ENCODE measurements at places on chromosomes 11 and 22. TPM values are rescaled to one million over a fixed set of nuclear protein-coding genes. Genes with fewer than 3 reads are reported as not detected.

Gene FBXO7
- 67.4 TPM for total RNA-seq

Gene UPK3A
- not detected for total RNA-seq

Gene BAD
- 56.2 TPM for total RNA-seq

Gene PDGFD
- total RNA-seq, result 37.4 TPM

Gene OR2AT4
- not detected for total RNA-seq

Gene PTGDR2
- total RNA-seq, result not detected

Gene WNT11
- not detected for total RNA-seq

Gene NCAM1
- total RNA-seq, result 23.6 TPM

Gene FGF19
- total RNA-seq, result not detected

Gene MIAT
- 0.72 TPM for total RNA-seq

Gene TRIM51
- total RNA-seq, result not detected

Gene SEZ6L
- under 0.01 TPM for total RNA-seq

Gene SLN
- total RNA-seq, result not detected

Gene SCO2
- total RNA-seq, result 0.49 TPM

Gene LAYN
- total RNA-seq, result 34.2 TPM

Gene SCGB2A2
- not detected for total RNA-seq

Gene ELFN2
- 0.33 TPM for total RNA-seq

Gene DAGLA
- 4.2 TPM for total RNA-seq

Gene TRAPPC4
- 79.9 TPM for total RNA-seq

Gene MMP7
- not detected for total RNA-seq

Gene OVOL1
- not detected for total RNA-seq

Gene OR8D1
- not detected for total RNA-seq

Gene GDPD4
- not detected for total RNA-seq

Gene OR51I1
- total RNA-seq, result not detected

Gene MS4A1
- not detected for total RNA-seq

Gene RASGRP2
- not detected for total RNA-seq

Gene MGAT3
- total RNA-seq, result 0.27 TPM

Gene NRXN2
- 3.4 TPM for total RNA-seq

Gene GSTT2B
- total RNA-seq, result 4.9 TPM

Gene ROM1
- total RNA-seq, result 4.6 TPM

Gene ABCG4
- total RNA-seq, result 0.08 TPM

Gene BEST1
- total RNA-seq, result 3.4 TPM

Gene TMPRSS5
- total RNA-seq, result 0.09 TPM

Gene SLC7A4
- 0.09 TPM for total RNA-seq

Gene PISD
- 25.5 TPM for total RNA-seq

Gene MS4A7
- not detected for total RNA-seq

Gene FXYD2
- total RNA-seq, result not detected

Gene SMTN
- total RNA-seq, result 63.5 TPM

Gene C11orf86
- not detected for total RNA-seq

Gene KRTAP5-7
- total RNA-seq, result 0.33 TPM

Gene PTPRCAP
- total RNA-seq, result 0.45 TPM

Gene MIOX
- not detected for total RNA-seq

Gene ASRGL1
- 0.98 TPM for total RNA-seq

Gene ANO5
- total RNA-seq, result 0.16 TPM

Gene YPEL1
- total RNA-seq, result 1.3 TPM

Gene RIMBP3B
- total RNA-seq, result 0.09 TPM

Gene ART1
- not detected for total RNA-seq

Gene OR51B2
- not detected for total RNA-seq

Gene C11orf87
- total RNA-seq, result not detected

Gene SERHL2
- total RNA-seq, result 2.2 TPM

Gene GAL3ST3
- not detected for total RNA-seq
